ENCODE measurements at places on chromosomes 1 and 21.

DNA sequence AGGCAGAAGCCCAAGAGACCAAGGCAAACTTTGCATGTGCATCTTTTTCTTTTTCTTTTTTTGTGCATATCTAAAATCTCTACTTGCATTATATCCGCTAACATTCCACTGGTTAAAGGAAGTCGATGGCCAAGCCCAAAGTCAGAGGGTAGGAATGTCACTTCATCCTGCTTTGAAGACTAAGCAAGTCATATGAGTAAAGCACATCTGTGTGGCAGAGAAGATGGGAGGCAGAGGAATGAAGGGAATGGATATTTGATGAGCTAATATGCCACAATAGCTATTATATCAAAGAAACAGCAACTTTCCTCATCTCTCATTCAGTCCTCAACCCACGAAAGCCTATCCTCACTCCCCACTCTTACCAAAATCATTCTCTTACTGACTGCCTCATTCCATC is 59.3 kb downstream of the RNF220 start:
- DNase-seq, result no peak

DNA sequence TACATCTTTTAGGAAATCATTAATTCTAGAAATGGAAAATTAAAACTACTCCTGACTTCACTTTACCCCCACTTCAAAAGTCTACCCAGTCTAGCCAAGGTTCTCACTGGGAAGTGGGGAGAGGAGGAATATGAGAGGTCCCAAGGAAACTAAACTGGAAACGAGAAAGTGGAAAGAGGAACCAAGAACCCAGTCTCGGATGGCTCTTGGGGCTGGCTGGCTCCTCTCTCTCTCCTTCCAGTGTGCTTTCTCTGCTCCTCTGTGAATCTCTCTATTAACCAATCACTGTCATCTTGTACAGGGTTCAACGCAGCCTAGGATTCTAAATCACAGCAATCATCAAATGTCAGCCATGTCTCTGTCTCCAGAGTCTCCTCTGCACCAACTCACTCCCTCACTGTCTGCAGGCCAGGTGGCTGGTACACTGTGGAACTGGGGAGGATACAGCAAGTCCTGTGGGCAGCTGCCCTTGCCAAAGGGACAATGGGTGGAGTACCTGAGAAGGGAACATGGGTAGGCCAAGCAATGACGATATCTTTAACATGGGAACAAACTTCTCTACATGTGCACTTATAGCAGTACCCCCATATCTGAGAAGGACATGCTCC is 33.7 kb downstream of the GNB1 start:
- DNase-seq, result no peak

DNA sequence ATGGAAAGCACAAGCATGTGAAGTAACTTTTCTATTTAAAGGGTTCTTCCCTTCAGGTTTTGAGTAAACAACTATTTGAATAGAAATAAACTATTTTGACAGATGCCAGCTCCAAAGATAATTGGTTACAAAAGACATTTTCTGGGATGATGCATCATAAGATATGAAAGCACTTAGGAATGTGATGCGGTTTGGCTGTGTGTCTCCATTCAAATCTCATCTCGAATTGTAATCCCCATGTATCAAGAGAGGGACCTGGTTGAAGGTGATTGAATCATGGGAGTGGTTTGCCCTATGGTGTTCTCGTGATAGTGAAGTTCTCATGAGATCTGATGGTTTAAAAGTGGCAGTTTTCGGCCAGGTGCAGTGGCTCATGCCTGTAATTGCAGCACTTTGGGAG is 6.4 kb downstream of the DISP1 start:
- no peak for DNase-seq

GRCh38 chr1:92363401-92363800 is 64.5 kb downstream of the RPAP2 start:
- no peak for DNase-seq

- no peak for DNase-seq
These were observed 22.1 kb downstream of the CRYAA start for GRCh38 chr21:43190951-43191350.

DNA sequence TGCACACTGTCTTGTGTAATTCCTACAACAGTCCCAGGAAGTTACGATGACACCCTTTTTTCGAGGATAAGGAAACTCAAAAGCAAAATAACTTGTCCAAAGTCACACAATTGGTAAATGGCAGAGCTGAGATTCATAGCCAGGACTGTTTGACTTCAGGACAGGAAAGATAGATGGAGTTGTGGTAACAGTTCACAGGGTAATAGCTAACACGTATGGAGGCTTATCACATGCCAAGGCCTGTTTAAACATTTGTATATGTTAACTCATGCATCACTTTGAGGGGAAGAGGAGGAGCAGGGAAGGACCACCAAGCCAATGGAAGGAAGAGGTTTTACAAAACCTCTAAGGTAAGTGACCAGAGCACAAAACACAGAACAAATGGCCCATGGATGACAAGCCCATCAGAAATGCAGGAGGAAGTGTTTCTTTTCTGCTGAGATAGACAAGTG is 2.8 kb downstream of the DHCR24 start:
- DNase-seq, result no peak

DNA sequence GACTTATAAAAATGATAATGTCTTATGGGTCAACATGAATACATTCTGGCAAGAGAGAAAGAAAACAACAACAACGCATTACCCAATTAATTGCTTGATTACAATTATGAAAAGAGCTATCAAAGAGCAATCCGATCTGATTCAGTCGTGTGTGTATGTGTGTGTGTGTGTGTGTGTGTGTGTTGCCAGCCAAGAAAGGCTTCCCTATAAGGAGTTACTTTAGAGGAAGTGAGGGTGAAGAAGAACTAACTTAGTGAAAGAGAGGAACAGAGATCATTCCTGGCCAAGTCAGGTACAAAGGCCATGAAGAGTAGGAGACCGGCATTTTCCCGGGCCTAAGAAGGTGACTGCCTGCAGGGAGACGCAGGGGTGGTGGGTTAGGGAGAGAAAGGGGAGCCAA is 9.4 kb downstream of the TMEM35B start:
- DNase-seq, result no peak

DNA sequence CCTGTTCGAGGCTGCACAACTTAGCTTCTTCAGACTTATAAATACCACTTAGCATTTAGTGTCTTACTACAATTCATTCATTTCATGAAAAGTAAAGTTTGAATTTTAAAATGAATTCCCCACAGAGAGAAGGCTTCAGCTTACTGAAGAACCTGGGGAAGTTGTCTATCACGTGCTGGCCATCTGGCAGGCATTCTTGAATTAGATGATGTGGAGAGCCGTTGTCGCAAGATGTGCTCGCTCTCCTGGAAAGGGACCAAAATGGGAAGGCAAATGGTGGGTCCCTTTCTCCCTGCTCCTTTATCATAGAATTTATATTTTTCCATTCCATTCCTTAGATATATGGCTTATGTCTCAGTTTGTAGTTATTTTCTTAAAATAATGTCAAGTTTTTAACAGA is 90.5 kb downstream of the CD247 start:
- no peak for DNase-seq

DNA sequence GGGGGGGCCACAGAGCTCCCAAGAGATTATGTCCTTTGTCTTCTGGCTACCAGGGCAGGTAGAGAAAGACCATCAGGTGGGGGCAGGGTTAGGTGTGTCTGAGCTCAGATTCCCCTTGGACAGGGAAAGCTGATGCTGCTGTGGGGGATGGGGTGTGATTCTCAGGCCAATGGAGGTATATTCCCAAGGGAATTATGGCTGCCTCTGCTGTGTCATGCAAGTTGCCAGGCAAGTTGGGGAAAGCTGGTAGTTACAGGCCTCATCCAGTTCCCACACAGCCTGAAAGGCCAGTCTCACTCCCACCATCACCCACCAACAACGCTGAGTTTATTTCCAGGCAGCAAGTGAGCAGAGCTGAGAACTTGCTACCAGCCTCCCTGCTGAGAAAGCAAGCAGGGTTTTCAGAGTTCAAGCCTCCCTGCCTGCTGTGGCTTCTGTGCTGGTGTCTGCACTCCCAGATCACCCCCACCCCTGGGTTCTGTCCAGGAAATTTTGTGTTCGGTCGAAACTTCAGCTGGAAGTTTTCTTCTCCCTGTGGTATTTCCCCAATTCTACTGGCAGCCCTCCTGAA is 21.3 kb downstream of the IFI16 start:
- DNase-seq, result no peak
